NCI-H82 (cell line): ENCODE measurements at places on chromosomes 1 and 21.
A peak's percentile ranks its signal among the peaks of the same experiment; 100 is the strongest.

DNA sequence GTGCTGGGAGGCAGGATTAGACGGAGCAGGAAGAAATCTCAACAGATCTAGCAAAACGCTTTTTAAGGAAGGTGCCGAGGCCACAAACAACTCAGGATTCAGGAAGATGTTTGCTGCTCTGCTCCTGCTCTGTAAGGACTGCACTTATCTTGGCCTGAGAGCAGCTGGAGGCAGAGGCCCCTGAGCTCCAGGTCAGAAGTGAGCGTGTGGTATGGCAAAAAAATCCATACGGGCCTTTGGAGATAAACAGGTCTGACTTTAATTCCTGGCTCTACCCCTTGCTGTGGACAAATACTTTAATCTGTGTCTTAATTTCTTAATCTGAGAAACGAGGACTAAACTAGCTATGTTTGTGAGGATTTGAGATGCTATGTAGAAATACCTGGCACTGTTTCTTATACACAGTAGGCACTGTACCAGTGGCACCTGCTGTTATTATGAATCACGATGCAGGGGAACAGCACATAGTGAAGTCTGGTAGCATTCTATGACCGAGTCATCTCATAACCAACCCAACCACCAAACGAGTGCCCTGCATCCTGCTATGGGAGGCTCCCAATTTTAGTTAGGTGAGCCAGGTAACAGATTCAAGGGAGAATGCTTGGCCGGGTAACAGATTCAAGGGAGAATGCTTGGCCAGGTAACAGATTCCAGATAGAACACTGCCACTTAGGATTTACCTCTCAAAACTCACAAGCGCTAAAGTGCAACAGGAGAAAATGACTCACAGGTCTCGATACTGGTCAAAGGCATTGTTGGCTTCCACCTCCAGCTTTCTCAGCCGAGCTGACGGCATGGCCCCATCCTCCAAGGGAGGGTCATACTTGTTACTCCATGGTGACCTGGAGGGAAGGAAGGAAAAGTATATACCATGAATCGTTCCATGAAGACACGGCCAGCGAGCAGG is 65.9 kb downstream of the SLC66A1 start:
- no peak for DNase-seq

DNA sequence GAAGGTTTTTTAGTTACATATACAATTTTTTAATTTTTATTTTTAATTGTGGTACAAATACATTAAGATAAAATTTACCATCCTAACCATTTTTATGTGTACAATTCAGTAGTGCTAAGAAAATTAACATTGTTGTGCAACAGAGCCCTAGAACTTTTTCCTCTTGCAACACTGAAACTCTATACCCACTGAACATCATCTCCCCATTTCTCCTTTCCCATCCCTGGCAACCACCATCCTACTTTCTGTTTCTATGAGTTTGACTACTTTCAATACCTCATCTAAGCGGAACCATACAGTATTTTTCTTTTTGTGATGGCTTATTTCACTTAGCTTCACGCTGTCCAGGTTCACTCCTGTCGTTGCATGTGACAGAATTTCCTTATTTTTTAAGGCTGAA is 54.1 kb downstream of the PALMD start:
- DNase-seq = no peak

DNA sequence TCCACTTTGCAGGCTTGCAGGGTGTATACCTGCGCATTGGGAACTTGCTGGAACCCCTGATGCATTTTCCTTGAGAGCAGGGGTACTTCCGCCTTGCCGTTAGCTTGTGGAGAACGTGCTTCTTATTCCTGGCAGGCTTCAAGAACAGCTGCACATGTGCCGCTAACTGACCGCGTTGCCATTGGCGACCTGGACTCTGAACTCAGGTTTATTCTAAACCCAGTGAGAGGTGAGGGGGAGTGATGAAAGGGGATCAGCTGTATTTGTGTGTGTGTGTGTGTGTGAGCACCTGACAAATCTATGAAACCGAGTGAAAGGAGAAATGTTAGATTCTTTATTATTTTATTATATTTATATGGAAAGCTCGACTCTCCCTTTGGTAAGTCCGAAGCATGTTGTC is 128.6 kb downstream of the HUNK start:
- DNase-seq = peak; percentile 28

DNA sequence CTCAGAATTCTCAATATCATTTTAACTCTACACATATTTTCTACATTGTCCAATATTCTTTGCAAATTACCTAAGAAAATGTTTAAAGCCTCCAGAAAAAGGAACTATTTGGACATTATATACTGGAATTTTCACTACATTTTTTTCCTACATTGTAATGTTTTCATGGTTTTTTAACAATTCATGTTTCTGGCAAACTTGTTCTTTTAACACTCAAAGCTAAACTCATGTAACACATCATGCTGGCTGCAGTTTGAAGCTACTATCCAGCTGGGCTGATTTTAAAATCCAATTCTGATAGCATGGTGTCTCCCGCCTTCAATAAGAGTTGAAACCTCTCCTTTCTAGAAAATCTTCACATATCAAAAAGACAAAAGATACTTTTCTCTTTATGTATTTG is 52.0 kb downstream of the TGFBR3 start:
- DNase-seq = no peak

DNA sequence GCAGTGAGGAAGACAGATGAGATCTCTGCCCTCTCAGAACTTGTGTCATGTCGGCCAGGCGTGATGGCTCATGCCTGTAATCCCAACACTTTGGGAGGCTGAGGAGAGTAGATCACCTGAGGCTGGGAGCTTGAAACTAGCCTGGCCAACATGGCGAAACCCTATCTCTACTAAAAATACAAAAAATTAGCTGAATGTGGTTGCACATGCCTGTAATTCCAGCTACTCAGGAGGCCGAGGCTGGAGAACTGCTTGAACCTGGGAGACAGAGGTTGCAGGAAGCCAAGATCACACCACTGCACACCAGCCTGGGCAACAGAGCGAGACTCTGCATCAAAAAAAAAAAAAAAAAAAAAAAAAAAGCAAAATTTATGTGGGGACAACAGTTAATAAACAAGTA is 40.9 kb upstream of the RALGPS2 start:
- DNase-seq = no peak

- no peak for DNase-seq
These were observed 95.6 kb downstream of the TGFBR3 start for GRCh38 chr1:91790392-91790791.

- no peak for DNase-seq
These were observed 34.9 kb downstream of the ASH1L start for GRCh38 chr1:155527677-155528076.

DNA sequence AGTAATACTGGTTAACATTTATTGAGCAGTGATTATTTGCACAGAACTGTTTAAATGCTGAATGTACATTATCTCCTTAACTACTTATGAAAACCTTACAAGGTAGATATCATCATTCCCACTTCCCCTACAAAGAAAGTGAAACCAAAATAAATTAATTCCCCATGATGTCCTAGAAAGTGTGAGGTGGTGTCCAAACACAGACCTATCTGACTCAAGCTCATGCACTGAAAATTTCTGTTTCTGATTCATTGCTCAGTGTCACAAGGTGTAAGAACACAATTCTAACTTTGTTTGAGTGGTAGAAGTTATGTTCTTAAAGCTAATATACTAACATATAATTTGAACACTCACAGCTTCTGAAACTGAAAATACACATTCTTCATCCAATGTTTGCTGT is 178.7 kb downstream of the MRPL39 start:
- DNase-seq = no peak

DNA sequence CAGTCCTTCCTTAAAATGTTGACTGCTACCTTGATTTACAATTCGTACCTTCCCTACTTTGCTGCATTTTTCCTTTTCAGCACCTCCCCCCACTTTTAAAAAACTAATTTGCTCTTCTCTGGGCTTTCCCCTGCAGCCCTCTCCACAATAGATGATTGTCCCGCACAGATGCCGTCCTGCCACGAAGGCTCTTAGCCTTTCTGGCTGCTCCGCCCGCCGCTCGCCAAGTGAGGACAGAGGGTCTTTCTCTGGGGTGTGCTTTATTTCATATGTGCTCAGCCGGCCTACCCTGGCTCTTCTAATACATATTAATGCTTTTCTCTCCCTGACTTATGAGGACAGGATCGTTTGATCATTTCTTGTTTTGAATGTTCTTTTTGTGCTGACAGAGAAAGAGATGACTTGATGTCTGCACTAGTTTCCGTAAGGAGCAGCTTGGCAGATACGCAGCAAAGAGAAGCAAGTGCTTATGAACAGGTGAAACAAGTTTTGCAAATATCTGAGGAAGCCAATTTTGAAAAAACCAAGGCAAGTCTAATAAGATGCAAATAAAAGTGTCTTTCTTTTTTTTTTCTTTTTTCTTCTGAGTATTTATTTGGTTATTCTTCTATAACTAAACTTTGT is 60.6 kb downstream of the SDCCAG8 start:
- no peak for DNase-seq

GRCh38 chr1:78440381-78440793 is 50.4 kb upstream of the PTGFR start:
- peak; percentile 22 for DNase-seq

DNA sequence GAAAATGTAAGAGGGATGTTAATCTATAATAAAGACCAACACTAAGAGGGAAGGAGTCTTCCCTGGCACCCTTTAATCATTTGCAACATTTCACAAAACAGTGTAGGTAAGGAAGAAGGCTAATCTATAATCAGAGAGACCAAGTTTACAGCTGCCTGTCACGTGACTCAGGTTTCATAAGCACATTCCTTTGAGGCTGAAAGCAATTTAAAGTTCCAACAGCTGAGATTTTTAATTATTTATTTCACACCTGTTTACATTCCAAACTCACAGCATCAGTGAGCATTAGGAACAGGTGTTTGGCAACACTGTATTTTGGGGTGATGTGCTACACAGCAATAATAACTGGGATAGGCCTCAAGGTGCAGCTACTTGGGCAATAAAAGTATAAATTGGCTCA is 75.7 kb upstream of the PGBD5 start:
- DNase-seq = no peak

GRCh38 chr1:1144843-1145546 is 28.7 kb upstream of the TTLL10 start:
- DNase-seq = no peak

- DNase-seq = no peak
These were observed 372.4 kb downstream of the TGFB2 start for GRCh38 chr1:218717575-218717974.

GRCh38 chr21:27799861-27800260 is 833.0 kb upstream of the ADAMTS5 start:
- DNase-seq = no peak

- DNase-seq = peak; percentile 64
These were observed 421.5 kb downstream of the RWDD3 start for GRCh38 chr1:95655321-95656020.

DNA sequence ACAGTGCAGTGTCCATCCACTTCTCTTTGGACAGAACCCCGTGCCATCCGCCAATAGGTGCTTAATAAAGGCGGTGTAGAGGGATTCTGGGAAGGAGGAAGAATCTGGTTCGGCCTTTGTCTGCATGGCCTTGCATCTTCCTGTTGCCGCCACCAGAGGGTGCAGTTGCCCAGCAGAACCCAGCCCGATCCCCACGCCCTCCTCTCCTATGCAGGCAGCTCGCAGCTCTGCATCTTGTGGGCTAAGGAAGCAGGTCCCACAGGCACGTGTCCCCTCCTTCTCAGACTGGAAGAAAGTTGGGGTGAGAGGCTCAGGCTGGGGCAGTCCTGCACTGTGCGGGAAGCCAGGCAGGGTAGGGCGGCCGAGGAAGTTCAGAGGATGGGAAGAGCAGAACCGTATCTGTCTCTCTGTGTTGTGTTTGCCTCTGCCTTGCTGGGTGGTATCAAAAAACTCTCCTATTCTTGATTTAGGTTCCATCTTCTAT is 20.8 kb downstream of the NAV1 start:
- peak; percentile 92 for DNase-seq

DNA sequence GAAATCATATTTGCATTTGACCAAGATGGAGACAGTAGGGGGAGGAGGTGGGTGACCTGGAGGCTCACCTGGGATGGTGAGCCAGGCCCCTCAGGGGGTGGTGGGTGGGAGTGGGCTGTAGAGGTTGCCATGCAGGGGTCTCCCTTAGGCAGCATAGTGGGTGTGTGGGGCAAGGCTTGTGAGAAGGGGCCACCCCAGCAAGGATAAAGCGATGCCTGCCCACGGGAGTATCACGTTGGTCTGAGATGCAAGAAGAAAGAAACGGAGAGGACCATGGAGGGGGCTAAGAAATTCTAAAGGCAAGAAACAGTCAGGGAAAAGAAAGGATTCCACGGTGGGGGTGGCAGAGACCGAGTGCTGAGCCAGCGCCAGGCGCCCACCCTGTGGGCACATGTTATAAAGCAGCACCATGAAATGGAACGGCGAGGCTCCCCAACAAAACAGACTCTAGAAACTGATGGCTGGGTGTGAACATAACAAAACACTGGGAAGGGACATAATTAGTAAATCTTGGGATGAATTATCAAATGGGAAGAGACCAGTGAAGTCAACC is 11.7 kb upstream of the C2CD2 start:
- DNase-seq = no peak

DNA sequence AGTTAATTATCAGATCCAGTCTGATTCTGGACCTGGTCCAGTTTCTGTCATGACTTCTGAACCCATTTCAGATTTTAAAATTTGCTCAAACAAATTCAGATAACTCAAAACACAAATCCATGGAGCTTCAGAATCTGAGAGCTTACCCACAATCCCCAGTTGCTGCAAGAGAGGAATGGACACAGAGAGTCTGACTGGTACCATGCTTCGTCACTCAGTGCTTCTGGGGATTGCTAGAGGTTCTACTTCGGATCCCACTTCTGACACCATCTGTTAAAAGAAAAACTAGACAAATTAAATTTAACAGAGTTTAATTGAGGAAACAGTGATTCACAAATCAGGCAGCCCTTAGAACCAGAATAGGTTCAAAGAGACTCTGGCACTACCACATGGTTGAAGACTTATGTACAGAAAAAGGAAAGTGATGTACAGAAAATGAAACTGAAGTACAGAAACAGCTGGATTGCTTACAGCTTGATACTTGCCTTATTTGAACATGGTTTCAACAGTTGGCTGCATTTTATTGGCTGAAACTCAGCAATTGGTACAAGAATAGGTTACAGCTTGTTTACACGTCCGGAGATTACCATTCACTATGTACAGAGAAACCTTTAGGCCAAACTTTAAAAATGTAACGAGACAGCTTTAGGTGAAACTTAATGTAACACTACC is 60.7 kb upstream of the TEKT2 start:
- DNase-seq = no peak

DNA sequence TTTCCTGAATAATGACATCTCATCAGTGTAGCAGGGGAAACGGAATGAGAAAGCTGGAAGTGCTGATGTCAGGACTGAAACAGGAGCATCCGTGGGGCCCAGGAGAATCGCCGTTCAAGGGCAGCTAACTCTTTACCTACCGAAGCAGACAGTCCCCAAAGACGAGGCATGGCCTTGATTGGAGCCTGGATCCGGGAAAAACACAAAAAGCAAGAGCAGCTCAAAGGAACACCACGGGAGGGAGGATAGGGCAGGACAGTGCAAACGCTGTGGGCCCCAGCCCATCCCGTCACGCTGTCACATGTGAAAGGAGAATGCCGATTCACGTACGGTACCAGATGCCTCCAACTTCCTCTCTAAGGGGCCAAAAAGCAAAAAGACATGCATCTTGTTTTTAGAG is 34.9 kb downstream of the WNT9A start:
- DNase-seq = no peak
